T-cell (primary cell): ENCODE measurements at places on chromosomes 2 and 18.

GRCh38 chr2:107529146-107529545 lies 297.5 kb upstream of the RGPD4 start:
- no peak for DNase-seq

- no peak for DNase-seq
Observed at GRCh38 chr18:57455576-57456129, 20.5 kb downstream of the ONECUT2 start.

DNA sequence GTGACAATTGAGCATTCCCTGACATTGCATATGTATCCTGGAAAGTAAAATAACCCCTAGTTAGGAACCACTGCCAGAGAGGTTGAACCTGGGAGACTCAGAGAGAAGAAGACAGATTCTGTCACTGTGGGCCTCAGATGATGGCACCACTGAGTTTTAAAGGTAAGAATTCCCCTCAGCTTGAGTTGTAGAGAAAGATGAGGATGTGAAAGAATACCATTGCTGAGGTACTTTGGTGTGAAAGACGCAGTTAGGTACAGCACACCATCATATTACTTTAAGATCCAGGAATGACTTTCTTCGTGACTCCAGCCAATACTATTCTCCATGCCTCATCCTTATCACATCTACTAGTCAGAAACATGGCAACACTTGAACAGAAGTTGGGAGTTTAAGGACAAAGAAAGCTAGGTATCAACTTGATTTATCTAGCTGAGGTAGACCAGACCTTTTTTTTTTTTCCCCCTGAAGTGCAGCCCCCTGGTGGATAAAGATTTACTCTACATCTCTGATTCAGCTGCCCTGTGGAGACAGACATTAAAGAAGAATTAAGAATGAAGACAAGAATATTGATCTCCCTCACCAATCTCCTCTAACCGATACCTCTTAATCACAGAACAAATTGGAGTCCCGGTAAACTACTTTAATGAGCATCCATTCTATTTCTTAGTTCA lies 630.5 kb upstream of the FANCL start:
- DNase-seq, result no peak

DNA sequence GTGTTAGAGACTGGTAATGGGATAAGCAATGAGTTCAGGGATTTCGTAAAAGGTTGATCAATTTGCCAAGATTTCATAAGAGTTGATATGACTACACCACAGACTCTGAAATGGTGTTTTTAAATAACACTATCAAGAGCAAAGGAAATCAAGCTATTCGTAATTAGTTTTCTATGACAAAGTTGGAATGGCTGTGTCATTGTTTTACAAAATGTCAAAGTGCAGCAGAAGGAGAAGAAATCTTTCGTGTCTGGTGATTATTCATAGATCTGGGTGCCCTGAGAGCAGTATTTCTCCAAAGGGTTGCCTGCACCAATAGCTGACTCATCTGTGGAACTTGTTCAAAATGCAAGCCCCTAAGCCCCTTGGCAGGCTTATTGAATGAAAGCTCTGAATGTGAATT lies 70.1 kb downstream of the NABP1 start:
- DNase-seq, result no peak

GRCh38 chr2:88253375-88253774 lies 83.2 kb downstream of the THNSL2 start:
- no peak for DNase-seq

- no peak for DNase-seq
Observed at GRCh38 chr2:239502430-239503186, 101.8 kb upstream of the HDAC4 start.

- no peak for DNase-seq
Observed at GRCh38 chr2:235244255-235245220, 249.3 kb upstream of the AGAP1 start.

- no peak for DNase-seq
Observed at GRCh38 chr2:85213404-85213803, 80.2 kb downstream of the TCF7L1 start.

DNA sequence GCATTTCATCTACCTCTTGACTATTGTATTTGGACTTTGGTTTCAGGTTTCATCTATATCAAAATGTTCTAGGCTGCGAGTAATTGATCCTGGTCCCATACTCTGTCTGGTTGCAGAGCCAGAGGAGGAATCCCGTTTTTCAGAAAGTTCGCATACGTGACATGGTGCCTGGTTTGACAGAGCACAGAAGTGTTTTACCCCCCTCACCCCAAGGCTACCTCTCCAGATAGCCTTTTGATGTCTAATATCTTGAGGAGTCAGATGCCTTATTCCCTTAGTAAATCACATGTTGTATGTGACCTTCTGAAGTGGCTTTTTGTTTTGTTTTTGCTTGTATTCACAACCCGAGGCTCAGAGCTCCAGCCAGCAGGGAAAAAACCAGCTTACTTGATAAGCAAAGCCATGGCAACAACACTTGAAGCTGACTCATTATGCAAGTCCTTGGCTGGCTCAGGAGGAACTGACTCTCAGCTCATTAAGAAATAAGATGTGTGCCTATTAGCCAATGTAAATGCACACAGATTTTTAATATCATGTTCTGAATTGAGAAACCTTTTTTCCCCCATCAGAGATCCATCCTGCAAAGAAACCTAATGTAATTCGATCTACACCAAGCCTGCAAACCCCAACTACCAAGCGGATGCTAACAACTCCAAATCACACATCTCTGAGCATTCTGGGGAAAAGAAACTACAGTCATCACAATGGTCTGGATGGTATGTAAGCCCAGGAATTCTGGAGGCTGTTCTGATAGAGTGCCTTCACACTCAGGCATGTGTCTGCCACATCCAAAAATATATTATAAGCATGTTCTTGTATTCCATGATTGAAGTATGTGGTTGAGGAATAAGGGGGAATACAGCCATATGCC lies 41.4 kb downstream of the OXER1 start:
- DNase-seq, result no peak

GRCh38 chr2:225052703-225053102 lies 10.4 kb upstream of the DOCK10 start:
- peak; percentile 49 for DNase-seq

- no peak for DNase-seq
Observed at GRCh38 chr2:11621410-11621809, 48.6 kb downstream of the NTSR2 start.

DNA sequence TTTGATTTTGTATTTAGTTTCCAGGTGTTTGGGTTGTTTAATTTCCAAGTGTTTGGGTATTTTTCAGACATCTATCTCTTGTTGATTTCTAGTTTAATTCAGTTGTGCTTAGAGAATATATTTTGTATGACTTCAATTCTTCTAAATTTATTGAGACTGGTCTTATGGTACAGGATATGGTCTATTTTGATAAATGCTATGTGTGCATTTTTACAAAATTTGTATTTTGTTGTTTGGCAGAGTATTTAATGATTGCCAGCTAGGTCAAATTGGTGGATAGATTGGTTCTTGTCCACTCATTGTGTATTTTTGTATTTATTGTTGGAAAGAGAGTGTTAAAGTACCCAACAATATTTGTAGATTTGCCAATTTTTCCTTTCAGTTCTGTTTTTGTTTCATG lies 23.7 kb upstream of the LAMA1 start:
- DNase-seq, result no peak

DNA sequence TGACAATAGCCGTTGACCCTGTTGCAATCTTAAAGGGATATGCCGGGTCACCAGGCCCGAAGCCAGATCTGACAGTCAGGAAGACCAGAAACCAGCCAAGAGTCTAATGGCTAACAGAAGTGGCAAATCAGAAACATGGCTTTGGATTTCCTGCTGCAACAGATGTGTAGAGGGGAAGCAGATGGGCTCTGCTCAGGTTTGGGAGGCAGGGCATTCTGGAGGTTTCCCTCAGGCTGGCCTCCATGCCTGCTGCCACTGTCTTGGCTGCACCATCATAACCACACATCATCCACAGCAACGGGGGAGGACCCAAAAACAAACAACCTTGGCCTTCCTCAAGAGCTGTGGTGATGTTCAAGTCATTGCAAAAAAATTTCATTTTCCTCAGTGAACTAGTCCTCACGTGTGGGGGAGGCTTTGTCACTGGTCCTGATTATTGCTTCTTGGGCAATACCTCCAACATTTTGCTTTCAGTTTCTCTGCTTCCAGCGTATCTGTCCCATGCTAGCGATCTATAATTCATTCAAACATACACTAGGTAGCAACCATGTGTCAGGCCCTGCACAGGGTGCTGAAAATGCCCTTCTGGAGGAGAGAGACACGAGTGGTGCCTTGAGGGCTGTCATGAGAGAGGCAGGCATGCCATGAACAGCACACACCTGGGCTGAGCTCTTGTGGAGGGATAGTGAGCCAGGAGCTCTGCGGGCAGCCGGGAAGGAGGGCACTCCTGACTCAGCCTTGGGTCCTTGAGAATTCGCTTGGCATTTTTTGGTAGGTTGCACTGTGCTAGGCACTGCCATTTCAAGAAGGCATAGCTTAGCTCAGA lies 48.2 kb upstream of the LGALSL start:
- no peak for DNase-seq

DNA sequence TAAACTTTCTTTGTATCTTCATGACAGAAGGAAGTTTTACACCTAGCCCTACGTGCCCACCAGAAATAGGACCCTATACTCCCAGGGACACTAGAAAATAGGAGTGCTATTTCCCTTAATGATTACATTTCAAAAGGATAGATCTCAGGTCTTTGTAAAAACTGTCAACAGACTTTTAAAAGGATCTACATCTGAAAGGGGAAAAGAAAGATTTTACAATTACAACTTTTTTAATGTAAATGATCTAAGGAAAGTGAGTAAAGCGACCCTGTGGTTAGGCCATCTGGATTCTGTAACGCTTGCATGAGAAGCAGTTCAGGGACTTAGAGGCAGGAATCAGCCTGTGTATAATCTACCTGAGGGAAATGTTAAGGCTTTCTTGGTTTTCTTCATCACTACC lies 431.8 kb upstream of the MC4R start:
- no peak for DNase-seq

DNA sequence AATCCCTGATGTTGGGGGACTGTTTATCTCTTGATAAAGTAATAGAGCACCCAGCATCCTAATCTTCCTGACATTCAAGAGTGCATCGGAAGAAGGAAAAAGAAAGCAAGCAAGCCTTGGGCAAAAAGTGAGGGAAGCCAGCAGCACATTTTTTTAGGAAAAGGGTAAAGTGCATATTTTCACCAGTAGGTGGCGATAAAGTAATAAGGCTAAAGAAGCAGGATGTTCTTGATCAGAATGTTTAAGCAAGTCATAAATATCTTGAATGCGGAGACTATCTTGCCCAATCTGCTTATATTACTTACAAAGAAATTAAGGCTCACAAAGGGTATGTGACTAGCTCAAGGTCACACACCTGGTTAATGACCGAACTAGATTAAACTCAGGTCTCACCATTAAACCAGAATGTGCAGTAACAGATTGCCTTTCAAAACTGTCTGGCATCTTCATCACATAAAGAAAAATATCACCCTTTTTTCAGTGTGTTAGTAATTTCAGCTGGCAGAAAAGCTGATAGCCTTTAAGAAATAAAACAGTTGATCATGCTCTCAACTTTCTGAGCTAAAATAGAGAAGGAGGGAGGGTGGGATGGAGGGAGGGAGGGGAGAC lies 83.8 kb downstream of the VIT start:
- no peak for DNase-seq

GRCh38 chr2:88053296-88053695 lies 2.3 kb downstream of the KRCC1 start:
- no peak for DNase-seq

DNA sequence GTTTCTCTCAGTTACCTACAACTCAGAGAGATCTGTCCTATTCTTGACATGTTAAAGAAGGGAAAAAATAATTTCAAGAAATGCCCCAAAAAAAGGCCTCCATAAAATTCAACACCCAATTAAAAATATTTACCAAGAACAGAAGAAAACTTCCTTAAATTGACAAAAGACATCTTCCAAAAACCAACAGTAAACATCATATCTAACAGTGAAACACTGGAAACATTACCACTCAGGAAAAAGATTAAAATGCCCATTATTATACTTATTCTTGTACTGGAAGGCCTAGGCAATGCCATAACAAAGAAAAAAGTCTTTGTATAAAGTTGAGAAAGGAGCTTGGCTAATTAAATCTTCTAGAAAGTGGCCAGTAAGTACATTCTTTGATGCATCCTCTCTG lies 7.2 kb downstream of the DTNB start:
- no peak for DNase-seq

GRCh38 chr2:135820003-135820618 lies 16.9 kb downstream of the LCT start:
- DNase-seq, result peak; percentile 41
